ENCODE measurements at places on chromosomes 7 and 10. TPM values are rescaled to one million over a fixed set of nuclear protein-coding genes. Genes with fewer than 3 reads are reported as not detected.

GRCh38 chr10:46547541-46548497, 8.6 kb downstream of the GPRIN2 start:
- peak; percentile 35 for DNase-seq
- no peaks in the 10 kb centered on the region for H3K4me1 ChIP-seq
- no peak overlapping the region for H3K4me3 ChIP-seq

DNA sequence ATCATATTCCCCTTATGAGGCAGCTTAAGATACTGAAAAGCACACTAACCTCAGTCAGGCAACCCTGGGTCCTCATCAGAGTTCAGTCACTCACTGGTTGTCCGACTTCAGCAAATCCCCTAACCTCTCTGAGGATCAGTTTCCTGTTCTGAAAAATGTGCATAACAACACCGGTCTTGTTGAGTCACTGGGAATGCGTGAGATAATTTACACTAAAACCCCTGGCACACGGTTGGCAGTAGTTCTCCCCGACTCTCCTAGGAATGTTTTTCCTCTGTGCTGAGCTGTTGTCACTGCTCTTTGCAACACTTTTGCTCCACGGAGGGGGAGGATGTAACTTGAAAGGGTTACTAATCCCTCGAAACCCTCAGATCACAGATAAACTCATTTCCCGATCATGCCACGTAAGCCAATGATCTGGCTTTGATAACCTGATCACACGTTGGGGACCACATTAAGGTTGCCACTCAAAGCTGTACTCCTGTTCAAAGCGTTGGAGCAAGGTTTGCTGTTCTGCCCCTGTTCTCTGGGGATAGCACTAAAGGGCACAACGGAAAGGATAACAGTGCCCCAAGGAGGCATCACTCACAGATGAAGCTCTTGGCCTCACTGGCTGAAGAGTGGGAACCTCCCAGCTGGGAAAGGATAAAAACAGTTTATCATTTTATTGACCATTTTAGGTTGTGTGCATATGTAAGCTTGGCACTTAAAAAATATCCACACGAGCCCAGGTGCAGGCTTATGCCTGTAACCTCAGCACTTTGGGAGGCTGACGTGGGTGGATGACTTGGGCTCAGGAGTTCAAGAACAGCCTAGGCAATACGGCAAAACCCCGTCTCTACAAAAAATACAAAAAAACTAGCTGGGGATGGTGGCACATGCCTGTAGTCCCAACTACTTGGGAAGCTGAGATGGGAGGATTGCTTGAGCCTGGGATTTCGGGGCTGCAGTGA, 5.0 kb upstream of the RBM17 start:
- no peak for DNase-seq
- H3K4me1 ChIP-seq, result peaks cover 16% of the 10 kb centered on the region
- no peak overlapping the region for H3K4me3 ChIP-seq
- H3K36me3 ChIP-seq, result no peaks in the 10 kb centered on the region
- H3K27me3 ChIP-seq, result peaks cover 16% of the 10 kb centered on the region

The VPS37D gene
- 1.1 TPM for total RNA-seq

DNA sequence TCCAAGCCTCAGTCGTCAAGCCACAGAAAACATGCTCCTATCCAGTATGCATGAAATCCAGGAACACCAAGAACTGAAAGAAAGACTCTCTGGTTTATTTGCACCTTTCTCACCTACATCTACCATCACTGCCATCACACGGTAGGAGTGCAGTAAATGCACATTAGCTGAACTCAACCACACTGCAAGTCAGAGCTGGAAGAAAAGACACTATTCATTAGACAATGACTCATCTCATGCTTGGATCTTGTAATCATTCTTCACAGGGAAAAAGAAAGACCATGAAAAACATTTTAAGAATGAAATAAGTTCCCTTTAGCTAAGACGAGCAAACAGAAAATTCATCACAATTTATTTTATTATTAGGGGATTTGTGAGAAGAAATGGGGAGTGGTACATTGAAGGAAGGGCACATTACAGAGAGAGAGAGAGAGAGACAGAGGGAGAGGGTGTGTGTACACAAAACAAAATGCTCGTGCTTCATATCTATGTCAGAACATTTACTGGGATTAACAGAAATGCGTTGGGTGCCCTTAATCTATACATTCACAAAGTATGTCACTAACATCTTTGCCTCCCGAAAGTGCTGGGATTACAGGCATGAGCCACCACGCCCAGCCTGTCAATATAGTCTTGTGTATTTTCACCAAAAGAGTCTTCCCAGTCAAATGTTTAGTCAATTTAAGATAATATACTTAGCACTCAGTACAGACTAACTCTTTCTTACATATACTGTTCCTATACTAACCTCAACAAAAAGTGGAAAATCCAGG, 324.9 kb downstream of the PARD3 start:
- H3K4me3 ChIP-seq, result no peak overlapping the region
- H3K4me1 ChIP-seq, result peaks cover 6% of the 10 kb centered on the region
- no peaks in the 10 kb centered on the region for H3K36me3 ChIP-seq
- no peak for DNase-seq

The MKX gene
- total RNA-seq, result 0.24 TPM

Data from psoas muscle (tissue), 8 donors.